Retinal pigment epithelial cell (primary cell): ENCODE measurements at places on chromosomes 12 and 14.

GRCh38 chr12:6225630-6226001, 25.4 kb downstream of the CD9 start:
- no peak for DNase-seq

DNA sequence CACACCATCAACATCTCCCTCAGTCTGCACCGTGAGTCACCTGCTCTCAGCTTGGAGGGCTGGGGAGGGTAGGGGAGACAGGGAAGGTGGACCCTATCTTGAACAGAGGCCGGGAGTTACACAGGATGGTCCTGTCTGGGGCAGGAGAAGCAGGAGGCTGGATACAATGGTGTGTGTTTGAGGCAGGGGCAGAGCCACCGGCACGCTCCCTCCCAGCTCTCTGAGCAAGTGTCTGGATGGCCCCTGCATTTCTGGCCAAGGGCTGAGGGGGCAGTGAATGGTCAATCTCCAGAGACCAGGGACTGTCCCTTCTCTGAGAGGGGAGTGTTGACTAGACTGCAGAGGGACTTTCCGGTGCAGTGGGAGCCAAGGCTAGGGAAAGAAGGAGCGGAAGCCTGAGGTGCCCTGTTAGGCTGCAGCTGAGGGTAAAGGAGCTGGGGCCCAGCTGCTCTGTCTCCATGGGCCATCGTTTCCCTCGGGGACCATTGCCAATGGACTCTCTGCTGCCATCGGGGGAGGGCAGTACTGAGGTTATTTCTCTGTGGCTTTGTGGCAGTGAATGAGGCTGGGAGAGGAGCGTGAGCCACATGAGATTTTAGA, 1.9 kb downstream of the LRP1-AS start:
- no peak for DNase-seq

GRCh38 chr14:58299401-58300330, 1.3 kb downstream of the ARID4A start:
- no peak for DNase-seq

DNA sequence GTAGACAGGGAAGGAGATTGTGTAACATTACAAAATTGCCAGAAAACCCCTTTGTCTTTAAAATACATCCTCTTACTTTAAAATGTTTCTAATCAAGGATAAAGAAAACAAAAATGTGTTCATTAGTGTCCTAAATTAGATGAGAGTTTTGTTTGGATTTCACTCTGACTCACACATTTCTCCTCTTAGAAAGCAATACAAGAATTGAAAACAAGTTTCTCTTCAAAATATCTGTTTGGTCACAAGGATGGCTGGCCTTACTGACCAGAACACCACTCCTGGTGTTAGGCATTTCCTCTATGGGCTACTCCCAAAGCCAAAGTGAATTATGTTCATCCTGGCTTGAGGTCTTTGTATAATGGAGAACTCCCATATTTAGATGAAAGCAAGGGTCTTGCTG, 6.4 kb downstream of the GUCY2C start:
- DNase-seq = no peak

DNA sequence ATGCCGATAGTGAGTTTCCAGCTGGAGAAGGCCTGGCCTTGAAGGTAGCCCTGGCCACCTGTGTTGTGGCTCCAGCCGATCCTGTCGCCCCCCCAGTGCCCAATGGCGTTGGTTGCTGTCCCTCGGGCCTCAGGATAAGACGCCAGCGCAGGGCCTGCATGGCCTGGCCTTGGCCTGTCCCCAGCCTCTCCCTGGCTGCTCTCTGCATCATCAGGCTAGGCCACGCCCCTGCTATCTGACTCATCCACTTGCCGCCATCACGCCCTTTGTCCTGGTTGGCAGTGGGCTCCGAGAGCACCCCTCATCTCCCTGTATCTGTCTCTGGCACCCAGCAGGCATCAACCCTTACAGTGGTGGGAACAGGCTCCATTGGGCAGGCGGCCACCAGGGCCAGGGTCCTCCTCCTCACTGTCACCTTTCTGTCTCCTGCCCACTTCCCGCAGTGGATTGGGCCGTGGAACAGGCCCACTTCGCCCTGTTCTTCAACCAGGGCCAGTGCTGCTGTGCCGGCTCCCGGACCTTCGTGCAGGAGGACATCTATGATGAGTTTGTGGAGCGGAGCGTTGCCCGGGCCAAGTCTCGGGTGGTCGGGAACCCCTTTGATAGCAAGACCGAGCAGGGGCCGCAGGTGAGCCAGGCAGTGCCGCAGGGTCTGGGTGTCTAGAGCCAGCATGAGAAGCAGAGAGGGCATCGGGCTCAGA, 25.6 kb downstream of the ALDH2 start:
- DNase-seq = no peak

- DNase-seq = no peak
These were observed 79.5 kb downstream of the PTPRB start for GRCh38 chr12:70557583-70558191.

GRCh38 chr12:5264006-5264405, 167.9 kb upstream of the NTF3 start:
- no peak for DNase-seq

- DNase-seq = no peak
These were observed 79.6 kb downstream of the ITPK1 start for GRCh38 chr14:93035917-93036651.

- DNase-seq = no peak
These were observed 820 bp downstream of the BICDL1 start for GRCh38 chr12:119989731-119990381.

- no peak for DNase-seq
These were observed 44.5 kb upstream of the SELPLG start for GRCh38 chr12:108678104-108678730.

- DNase-seq = no peak
These were observed 7.8 kb downstream of the PPP1R13B start for GRCh38 chr14:103839579-103839978.

- no peak for DNase-seq
These were observed 14.4 kb downstream of the HHIPL1 start for GRCh38 chr14:99659333-99659741.

DNA sequence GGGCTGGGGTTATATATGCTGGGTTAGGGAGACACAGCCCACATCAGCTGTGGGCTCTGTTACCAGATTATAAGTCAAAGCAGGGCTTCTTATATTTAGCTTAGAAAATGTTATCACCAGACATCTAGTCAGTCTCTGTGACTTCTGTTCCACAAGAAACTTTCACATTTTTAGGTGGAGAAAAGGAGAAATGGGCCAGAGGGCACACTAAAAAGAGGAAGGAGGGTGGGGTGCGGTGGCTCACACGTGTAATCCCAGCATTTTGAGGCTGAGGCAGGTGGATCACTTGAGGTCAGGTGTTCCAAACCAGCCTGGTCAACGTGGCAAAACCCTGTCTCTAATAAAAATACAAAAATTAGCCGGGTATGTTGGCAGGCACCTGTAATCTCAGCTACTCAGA, 28.0 kb upstream of the SLC38A1 start:
- DNase-seq = no peak

DNA sequence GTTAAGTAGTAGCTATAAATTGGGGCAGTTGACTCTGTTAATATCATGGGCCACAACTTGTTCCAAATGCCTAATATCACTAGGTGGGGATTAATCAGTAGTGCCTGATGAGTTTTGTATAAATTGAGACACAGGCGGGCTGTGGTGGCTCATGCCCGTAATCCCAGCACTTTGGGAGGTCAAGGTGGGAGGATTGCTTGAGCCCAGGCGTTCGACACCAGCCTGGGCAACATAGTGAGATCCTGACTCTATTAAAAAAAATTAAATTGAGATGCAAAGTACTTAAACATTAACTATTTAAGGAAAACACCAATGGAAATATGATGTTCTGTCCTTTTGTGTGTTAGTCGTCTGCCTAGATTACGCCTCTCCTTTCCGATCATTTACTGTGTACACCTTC, 9.0 kb downstream of the PAPOLA start:
- no peak for DNase-seq

- DNase-seq = no peak
These were observed 11.9 kb upstream of the BCL7A start for GRCh38 chr12:122009741-122010140.

DNA sequence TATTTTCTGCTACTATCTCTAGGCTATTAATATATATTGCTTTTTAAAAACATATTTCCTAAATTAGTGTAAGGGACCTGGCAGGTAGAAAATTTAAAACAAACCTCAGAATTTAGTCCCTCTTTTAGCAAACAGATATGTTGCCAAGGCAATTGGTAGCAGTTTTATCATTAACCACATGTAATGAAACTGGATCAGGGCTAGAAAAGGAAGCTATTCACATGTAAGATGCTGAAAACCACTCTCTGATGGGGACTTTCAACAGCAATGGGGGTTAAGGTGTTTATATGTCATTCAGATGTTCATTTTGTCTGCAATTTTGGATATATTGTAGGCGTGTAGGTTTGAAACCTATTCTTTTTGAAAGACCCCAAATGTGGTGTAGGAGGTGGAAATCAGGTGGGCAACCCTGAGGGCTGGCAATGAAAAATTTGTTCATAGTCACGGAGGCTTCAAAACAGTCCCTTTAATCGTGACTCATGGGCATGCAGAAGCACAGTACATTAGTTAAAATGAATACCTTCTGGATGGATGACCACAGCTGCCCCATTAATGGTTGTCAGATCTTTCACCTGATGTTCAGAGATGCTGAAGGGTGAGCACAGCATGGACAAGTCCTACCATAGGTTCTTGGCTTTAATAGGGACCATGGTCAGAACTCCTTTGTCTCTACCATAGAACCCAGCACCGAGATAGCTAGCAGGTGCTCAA, 5.9 kb upstream of the PKP2 start:
- no peak for DNase-seq

DNA sequence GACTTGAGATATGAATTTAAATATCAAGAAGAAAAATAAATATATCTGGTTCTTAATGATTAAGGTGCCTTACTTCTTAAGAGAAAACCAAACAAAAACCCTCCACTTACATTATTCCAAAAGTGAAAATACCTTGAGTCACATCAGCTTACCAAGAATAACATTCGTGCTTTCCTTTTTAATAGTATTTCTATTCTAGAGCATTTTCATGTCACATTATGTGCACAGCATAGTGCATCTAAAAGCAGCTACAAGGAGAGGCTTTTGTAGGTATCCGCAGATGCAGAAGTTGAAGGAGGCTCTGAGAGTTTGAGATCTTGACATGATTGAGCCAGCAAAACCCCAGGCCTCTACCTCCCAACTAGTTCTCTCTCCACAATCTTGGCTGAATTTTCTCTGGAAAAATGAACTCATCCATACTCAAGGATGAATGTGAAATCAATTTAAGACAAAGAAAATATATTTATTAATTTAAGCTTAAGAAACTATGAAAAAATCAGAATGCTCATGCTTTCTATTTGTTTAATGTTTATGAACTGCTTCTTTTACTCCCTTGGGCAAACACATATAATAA, 275.0 kb downstream of the AKAP6 start:
- DNase-seq = no peak

DNA sequence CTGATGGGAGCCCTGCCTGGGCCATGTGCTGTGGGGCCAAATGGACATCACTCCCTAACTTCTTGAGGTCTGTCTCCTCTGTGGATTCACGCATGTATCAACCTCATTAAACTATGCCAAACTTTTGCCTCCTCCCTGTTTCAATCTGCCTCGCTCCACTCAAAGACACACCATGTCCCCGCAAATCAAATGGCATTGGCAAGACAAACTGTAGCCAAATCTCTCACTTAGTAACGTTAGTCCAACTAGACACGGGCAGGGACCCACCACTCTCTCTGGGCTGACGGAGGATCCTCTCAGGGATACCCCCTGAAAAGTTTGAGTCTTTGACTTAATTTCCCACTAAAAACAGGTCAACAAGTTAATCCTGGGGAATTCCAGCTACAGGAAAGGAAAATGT, 8.0 kb downstream of the ZBTB39 start:
- DNase-seq = no peak

DNA sequence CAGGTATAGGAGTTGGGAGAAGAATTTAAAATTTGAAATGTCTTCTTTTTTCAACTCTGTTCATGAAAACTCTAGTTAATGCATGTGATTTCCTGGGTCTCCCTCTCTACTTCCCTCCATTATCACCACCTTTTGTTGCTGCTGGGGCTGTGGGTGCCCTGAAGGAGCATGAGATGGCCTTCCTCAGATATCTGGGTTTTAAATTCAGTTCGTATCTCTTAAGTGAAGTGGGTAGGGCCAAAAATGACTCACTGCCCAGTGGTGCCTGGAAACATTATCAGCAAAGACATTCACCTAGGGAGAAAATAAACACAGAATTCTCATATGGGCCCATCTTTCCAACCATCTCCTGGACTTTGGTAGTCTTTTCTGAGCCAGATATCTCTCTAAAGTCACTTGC, 234.9 kb upstream of the PLEKHG7 start:
- DNase-seq = no peak

- peak; percentile 90 for DNase-seq
These were observed at the start of gene RDH11 for GRCh38 chr14:67695394-67695949. RDH11 (minus strand) TSS chr14:67695764; CDS start chr14:67695703, 61 bp downstream.

- peak; percentile 8 for DNase-seq
These were observed 177.0 kb upstream of the VASH1 start for GRCh38 chr14:76584271-76584702.

- no peak for DNase-seq
These were observed 8.3 kb upstream of the HVCN1 start for GRCh38 chr12:110697236-110697635.

DNA sequence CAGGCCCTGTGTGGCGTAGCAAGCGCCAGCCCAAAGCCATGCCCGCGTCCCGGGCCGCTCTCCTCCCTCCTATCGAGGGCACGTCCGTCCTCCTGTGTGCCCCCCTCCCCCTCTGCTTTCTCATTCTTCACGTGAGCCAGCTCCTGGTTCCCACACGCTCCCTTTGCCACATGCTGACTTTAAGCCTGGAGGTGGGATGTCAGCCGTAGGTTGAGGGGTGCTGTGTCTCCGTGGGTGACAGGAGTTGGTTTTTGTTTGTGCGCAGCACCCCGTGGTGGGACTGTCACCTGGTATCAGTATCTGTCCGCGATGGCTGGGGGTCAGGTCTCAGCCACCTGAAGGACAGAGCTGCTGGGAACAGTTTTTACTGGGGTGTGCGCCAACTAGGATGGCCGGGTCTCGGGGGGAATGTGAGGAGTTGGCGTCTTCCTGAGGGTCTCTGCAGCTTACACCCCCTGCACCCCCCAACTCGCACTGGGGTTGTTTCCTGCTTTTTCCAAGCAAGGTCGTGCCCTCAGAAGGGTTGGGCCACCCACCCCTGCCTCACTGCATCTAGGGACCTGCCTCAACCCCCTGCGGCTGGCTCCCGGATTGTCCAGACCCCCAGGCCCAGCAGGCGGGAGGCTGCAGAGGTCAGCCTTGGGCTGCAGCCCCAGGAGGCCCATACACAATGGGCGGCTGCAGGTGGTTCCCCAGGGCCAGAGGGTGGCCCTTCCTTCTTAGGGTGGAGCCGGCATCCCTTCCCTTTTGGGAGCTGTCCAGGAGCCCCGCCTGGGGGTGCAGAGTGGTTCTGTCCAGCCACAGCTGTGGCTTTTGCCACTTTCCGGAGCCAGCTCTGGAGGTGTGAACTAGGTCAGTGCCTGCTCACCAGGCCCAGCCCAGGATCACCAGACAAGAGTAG, 7.3 kb downstream of the ULK1 start:
- DNase-seq = no peak

DNA sequence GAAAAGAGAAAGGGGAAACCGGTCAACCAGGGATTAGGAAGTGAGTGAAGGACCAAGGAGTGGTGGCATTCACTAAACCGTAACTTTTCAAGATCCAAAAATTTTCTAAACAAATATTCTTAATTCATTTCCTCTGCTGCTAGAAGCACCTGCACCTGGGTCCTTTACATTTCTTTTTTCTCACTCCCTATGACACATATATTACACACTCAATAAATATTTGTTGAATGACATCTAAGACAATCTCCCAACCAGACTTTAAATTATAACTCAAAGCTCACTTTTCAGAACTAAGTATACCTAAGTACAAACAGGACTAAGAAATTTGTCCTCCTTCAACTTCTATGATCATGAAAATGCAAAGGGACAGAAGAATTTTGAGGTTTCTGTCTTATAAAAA, 11.1 kb downstream of the TTC5 start:
- DNase-seq = no peak
